Effector CD8-positive, alpha-beta T cell (primary cell): ENCODE measurements at places on chromosomes 2 and 18.

DNA sequence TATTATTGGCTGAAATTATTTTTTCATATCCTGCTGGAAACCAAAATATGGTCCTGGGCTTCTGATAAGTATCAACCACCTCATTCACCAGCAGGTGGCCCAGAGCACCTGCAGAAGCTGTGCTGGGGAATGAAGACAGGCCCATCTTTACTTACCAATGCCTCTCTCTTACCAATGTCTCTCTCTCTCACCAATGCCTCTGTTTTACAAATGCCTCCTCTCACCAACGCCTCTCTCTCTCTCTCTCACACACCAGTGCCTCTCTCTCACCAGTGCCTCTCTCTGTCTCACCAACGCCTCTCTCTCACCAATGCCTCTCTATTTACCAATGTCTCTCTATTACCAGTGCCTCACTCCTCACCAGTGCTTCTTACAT lies 2.3 kb upstream of the MAL start:
- peak; percentile 35 for DNase-seq

DNA sequence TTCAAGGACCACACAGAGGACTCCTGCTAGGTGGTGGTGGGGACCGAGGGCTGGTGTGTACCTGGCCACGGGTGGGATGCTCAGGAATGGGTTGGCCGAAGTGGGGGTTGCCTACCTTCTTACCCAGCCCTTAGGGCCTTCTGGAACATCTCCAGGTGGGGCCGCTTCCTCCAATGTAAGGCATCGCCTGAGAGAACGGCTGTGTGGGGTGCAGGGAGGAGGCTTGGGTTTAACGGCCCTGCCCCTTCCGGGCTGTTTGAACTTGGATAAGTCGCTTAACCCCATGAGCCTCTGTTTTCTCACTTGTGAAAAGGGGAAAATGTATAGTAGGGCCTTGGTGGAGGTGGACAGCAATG lies 35.0 kb downstream of the EMILIN2 start:
- no peak for DNase-seq

- DNase-seq, result no peak
These were observed 87.8 kb downstream of the KCTD1 start for GRCh38 chr18:26460449-26461091.

GRCh38 chr2:238238766-238239542 lies 884 bp downstream of the HES6 start:
- DNase-seq, result peak; percentile 27

DNA sequence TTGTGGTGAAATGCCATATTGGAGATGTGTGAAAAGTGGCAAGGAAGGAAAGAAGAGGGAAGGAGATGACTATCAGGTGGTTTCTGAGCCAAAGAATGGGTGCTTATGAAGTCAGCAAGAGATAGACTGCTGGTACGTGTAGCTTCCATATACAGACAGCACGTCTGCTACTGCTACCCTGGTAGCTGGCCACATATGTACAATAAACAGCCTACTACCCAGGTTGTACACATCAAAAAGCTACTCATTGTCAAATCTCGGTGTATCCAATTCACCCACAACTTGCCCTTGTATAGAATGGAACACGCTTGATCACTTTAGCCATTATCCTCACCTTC lies 761.8 kb downstream of the LRRTM4 start:
- DNase-seq, result no peak

- no peak for DNase-seq
These were observed 86.6 kb upstream of the RGPD5 start for GRCh38 chr2:109707281-109708147.

DNA sequence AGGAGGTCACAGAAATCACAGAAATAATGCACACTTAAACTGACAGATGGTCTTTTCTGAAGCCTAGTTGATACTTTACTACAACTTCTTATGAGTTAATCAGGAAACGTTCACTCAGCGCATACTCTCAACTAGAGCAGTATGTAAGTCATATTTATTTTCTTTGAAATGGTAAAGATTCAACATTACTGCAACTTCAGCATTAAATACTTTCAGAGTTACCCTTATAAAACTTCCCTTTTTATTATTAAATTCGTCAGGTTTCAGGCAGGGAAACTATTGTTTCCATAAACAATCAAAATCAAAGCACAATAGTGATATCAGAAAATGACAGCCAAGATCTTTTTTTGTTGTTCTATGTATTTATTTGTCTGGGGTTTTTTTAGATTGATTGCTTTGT lies 222.6 kb upstream of the RND3 start:
- no peak for DNase-seq

- no peak for DNase-seq
These were observed 41.9 kb downstream of the CDC42EP3 start for GRCh38 chr2:37629529-37629928.

GRCh38 chr2:227876300-227876801 lies 4.9 kb downstream of the DAW1 start:
- no peak for DNase-seq

- no peak for DNase-seq
These were observed 26.1 kb downstream of the SLC39A10 start for GRCh38 chr2:195683174-195683573.

DNA sequence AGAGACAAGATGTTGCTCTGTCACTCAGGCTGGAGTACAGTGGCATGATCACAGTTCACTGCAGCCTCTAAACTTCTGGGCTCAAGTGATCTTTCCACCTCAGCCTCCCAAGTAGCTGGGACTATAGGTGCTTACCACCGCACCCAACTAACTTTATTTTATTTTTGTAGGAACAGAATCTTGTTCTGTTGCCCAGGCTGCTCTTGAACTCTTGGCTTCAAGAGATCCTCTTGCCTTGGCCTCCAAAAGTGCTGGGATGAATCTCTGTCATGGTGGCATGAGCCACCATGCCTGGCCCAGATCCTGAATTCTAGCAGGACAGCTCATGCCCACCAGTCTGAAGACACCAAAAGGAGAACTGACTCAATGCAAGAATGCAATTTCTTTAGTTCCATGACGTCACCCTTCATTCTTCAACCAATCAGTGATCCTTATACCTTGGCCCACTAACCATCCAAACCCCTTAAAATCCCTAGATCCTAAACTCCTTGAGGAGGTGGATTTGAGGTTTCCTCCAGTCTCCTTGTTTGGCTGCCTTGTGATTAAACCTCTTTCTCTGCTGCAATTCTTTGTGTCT lies 25.6 kb upstream of the CXXC1 start:
- no peak for DNase-seq
